ENCODE measurements at places on chromosomes 1 and 21.

- no peak for DNase-seq
Observed at GRCh38 chr1:151912973-151913372, 3.7 kb upstream of the THEM4 start.

DNA sequence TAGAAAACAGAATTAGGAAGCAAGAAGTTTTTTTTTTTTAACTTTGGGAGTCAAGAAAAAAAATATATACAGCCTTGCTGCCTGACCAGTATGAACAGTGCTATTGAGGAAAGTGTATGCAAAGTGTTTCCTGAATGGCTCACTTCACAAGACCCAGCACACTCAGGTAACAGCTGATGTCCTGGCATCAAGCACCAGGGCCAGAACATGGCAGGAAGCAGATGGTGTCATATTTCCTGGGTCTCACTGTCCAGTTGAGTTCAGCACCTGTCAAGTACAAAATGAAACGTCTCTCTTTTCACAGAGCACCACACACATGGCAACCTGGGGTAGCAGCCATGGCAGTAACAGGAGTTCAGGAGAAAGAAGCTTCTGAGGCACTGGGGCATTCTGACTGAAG lies 372.3 kb downstream of the TTLL7 start:
- no peak for DNase-seq

GRCh38 chr1:88451856-88452255 lies 232.2 kb upstream of the PKN2 start:
- DNase-seq = no peak

- no peak for DNase-seq
Observed at GRCh38 chr1:231729544-231729943, 103.0 kb downstream of the DISC1 start.

DNA sequence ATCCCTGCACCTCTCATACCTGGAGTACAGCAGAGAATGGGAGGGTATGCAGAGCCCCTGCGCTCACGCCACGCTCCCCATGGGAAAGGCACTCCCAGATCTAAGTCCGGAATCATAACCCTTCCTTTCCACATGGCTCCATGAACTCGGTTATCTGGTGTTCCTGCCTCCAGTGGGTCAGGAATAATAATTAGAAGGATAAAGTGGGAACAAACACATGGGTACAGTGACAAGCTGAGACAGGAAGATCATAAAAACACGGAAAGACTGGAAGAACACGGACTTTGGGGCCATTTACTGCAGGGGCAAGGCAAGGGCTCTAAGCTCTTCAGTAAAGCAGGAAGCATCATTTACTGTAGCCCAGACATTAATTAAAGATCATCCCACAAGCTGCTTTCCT lies 48.6 kb downstream of the FOXO6 start:
- DNase-seq = no peak

DNA sequence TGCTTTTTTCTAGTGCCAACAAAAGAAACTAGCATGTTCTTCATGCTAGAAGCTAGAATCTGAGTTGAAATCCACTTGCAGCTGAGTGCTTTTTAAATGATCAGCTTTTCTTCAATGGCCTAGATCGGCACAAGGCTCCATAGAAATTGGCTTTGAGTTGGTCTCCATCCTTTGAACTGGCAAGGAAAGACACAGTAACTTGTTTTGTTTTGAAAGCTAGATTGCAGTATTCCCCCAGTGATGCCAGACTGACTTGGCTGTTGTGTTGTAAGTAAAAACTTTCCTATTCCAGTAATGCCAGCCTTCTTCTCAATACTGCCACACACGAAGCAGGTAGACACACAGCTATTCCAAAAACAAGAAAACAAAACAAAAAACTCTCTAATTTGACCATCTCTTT lies 139.1 kb downstream of the FMN2 start:
- no peak for DNase-seq

GRCh38 chr21:17784180-17784598 lies 35.0 kb downstream of the C21orf91 start:
- DNase-seq = no peak

- DNase-seq = peak; percentile 10
Observed at GRCh38 chr1:18998016-18998724, 41.7 kb upstream of the IFFO2 start.

GRCh38 chr1:25748531-25749205 lies 51.3 kb upstream of the SELENON start:
- no peak for DNase-seq

DNA sequence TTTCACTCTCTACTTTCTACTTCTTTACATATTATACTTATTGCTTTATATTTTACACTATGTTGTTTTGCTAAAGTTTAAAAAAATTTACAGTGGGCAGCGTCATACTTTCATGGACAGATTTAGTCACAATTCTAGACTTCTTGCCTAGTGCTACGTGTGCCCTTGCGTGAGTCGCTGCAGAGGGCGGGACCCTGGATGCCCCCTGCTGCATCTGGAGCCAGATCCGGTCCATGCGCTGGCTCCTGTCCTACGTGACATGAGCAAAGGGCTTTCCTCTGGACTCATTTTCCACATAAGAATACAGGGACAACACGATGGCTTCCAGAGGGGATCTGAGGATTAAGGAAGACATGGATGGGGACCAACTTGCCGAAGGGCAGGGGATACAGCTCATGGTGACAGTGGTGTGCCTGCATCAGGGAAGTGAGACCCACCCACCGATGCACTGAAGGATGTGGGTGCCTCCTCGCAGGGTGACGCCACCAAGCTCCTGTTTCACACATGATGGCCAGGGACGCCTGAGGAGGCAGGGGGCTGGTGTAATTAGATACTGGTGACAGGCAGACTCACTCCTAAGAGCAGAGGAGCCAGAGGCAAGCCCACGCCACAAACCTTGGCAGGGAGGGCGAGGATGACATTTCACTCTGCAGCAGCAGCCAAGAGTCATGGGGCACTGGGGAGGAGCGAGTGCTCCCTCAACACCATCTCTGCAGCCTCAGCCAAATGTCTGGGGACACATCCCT lies 86.6 kb downstream of the DMRTB1 start:
- DNase-seq = no peak

DNA sequence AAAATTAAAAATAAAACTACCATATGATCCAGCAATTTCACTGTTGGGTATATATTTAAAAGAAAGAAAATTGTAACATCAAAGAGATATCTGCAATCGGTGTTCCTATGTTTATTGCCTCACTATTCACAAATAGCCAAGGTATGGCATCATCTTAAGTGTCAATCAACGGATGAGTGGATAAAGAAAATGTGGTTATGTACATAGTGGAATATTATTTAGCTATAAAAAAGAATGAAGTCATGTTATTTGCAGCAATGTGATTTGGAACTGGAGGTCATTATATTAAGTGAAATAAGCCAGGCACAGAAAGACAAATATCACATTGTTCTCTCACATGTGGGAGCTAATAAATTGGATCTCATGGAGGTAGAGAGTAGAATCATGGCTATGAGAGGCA lies 76.3 kb downstream of the RD3 start:
- DNase-seq = no peak

- no peak for DNase-seq
Observed at GRCh38 chr1:183205196-183205781, 19.2 kb downstream of the LAMC2 start.

- DNase-seq = no peak
Observed at GRCh38 chr1:24584171-24584647, 28.3 kb downstream of the NCMAP start.

- no peak for DNase-seq
Observed at GRCh38 chr1:160047111-160047991, 15.6 kb upstream of the PIGM start.

DNA sequence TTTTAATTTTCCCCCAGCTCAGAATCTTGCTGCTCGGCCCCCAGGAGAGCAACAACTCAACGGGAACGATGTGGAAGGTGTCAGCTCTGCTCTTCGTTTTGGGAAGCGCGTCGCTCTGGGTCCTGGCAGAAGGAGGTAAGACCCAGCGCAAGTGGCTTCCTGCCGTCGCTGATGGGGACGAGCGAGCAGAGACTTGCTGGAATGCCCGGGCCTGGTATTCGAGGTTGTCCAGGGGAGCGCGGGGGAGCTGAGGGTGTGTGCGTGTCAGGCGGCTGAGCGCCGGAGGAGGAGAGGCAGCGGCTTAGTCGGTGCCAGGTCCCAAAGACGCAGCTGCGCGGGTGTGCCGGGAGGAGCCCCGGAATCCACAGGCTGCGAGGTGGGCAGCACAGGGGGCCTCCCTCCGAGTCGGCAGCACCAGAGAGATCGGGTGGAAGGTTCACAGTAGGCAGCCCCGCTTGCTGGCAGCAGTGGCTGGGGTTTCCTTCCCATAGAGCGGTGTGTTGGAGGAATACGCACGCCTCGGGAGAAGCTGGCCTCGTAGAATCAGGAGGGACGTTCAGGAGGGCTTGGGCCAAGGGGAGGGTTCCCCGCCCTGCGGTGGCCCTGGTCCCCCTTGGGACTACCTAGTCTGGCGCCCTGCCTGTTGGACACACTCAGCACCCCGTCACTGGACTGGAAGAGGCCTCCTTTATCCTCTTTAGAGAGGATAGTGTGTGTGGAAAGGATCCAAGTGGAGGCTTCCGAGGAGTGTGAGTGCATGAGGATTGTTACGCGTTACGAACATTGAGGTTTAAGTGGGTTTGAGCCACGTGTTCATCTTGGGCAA lies 547 bp downstream of the PDPN start:
- no peak for DNase-seq

DNA sequence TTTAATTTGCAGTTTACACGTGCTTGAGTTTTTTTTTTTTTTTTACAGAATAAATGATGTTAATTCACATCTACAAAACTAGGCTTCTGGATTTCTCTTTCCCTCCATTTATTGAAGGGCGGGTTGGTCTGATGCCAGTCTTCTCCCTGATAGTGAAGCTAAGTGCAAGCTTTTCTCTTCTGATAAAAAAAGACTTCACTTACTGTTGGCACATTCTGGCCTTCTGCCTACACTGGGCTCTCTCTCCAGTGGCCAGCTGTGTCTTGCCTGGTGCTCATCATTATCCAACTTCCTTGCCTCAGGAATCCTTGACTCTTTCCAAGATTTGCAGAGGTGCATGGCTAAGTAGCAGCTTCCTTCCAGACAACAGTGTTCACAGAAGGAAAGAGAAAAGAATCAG lies 7.6 kb upstream of the RAP1A start:
- no peak for DNase-seq

DNA sequence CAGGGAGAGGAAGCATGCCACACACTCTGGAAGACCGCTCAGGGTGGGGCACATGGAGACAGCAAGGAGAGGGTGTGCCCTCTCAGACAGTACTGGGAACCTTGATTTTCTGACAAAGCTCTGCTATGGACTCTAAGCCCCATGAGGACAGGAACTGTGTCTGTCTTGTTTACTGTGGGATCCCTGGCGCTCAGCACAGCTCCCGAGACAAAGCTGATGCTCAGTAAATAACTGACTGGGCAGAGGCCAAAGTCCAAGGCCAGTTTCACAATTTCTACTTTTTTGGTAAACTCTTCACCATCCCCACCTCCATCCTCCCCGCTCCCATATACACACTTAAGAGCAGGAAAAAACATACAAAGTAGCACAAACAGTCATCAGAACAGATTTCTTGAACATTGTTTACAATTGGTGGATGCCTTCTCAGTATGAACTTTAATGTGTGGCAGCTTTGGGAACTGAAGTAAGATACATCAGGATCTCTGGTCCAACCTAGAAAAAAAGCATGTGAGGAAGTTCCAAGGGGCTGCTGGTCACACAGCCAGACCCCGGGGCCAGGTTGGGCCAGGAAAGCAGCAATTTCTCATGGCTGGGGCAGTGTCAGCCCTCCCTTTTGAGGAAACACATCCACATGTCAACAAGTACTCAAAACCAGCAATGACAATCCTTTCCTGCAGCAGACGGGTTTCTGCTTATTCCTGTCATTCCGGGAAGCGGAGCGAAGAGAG lies 5.6 kb upstream of the AHCYL1 start:
- DNase-seq = no peak

DNA sequence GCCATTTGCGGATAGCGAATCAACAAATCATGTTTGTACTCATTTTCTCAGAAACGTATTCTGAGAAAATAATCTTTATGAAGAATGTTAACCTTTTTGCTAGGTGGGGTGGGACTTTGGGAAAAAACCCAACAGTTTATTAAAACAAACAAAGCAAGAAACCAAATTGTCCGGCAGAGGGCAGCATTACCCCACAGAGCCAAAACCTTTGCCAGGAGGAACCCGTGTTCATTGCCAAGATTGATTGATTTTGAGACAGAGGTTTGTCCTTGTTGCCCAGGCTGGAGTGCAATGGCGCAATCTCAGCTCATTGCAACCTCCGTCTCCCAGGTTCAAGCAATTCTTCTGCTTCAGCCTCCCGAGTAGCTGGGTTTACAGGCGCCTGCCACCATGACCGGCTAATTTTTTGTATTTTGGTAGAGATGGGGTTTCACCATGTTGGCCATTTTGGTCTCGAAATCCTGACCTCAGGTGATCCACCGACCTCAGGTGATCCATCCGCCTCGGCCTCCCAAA lies 70.8 kb upstream of the RHOU start:
- peak; percentile 90 for DNase-seq

DNA sequence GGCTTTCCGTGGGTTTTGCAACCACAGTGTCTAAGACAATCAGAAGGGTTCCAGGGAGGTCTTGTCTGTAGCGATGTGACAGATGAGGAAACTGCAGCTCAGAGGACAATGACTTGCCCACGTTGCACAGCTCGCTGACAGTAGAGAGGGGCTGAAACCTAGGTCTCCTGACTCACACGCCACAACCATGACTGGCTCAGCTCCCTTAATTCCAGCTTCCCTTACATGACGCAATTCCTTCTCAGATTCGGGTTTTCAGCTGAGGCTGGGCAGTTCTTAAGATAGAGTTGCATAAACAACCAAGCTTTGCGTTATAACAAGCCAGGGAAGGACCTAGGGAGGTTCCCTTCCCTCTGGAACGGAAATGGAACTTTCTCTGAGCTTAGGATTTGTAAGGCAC lies 36.3 kb downstream of the DHCR24 start:
- no peak for DNase-seq

- no peak for DNase-seq
Observed at GRCh38 chr1:189500778-189501177, 976.9 kb downstream of the BRINP3 start.

DNA sequence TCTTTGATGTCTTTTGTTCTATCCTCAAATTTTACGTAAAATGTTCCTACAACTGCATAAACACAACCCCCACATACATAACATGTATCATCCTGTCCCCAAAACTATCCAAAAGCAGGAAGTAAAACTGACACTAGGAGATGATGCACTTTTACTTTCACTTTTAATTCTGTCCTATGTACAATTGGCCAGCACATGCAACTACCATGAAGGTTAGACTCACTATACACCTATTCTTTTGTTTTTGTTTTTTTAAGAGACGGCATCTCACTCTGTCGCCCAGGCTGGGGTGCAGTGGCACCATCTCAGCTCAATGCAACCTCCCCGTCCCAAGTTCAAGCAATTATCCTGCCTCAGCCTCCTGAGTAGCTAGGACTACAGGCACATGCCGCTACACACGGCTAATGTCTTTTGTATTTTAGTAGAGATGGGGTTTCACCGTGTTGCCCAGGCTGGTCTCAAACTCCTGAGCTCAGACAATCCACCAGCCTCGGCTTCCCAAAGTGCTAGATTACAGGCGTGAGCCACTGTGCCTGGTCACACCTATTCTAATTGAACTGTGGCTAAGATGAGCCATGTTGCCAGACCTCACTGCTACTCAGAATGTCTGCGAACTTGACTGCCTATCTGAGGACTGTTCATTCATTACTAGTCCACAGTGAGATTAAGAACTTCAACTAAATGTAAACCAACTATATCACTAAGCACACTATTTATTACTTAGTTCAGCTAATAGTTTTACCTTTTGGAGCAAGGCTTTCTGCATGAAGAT lies 48.0 kb downstream of the TOR3A start:
- no peak for DNase-seq
